ENCODE measurements at places on chromosomes 12 and 14.

DNA sequence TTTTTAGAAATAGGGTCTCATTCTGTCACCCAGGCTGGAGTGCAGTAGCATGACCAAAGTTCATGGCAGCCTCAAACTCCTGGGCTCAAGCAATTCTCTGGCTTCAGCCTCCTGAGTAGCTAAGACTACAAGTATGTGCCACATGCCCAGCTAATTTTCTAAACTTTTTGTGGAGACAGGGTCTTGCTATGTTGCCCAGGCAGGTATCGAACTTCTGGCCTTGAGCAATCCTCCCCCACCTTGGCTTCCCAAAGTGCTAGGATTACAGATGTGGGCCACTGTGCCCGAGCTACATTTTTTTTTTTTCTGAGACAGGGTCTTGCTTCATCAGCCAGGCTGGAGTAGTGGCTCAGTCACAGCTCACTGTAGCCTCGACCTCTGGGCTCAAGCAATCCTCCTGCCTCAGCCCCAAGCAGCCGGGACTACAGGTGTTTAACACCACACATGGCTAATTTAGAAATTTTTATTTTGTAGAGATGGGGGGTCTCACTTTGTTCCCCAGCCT lies 7.1 kb downstream of the PPP4R3A start:
- no peak for DNase-seq

DNA sequence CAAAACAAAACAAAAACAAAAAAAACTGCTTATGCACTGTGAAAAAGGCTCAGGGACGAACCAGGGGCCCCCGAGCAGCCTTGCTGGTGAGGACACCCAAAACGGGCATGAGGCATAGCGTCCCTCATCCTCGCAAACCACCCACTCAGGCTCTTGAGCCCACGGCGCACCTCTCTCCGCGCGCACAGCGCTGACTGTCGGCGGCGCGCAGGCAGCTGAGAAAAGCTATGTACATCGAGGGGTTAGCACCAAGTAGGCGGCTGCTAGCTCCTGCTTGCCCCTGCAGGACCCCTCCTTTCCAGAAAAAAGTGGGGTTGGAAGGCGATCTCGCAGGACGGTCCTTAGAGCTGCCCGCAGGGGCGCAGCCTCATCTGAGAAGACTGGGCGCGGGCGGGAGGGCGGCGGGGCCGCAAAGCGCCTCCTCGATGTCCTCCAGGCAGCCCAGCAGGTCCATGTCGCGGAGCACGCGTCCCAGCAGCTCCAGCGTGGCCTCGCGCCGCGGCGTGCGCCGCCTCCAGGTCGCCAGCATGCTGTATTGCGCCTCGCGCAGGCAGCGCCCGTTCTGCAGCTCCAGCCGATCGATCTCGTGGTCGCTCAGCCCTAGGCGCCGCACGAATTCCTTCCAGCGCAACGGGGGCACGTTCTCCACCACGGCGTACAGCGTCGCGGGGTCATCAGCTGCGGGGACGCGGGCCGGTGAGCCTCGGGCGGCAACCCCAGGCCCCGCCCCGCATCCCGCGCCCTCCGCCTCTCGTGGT lies 12.8 kb downstream of the TNFRSF1A start:
- no peak for DNase-seq

GRCh38 chr12:11697670-11698387 lies 48.4 kb downstream of the ETV6 start:
- no peak for DNase-seq

DNA sequence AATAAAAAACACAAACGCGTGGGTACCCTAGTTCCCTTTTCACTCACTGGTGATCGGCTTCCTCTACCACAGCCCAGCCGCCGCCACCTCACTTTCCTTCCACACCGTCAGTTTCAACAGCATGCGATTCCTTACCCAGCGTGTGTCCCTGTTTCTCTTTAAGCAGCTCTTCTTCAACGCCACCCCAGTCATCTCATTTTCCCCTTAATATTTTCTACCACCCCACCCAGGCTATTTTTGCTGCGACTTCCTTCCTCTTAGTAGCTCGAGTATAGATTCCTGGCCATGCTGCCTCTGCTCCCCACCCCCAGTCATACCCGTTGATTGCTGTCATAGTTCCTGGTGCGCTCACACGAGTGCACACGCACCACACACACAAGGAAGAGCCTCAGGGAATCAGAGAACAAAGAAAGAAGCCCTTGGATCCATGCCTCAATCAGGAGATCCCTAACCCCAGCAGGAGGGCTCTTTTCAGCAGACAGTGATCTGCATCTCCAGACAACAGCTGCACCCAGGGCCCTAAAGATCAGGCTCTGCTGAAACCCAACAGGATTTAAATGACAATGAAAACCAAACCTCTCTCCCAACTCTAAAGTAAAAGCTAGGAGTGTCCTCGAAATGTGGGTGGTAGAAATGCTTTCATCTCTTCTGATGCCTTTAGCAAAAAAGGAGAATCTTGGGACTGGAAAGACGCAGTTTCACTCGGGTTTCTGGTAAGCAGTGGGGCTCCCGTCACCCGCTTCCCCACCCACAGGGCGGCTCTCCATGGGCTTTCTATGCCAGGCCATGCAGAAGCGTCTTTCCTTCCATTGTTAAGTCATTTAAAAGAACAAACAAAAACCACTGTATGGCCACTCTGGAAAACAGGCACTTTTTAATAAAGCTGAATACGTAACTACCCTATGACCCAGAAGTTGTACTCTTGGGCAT lies 23.8 kb downstream of the VPS37B start:
- no peak for DNase-seq

DNA sequence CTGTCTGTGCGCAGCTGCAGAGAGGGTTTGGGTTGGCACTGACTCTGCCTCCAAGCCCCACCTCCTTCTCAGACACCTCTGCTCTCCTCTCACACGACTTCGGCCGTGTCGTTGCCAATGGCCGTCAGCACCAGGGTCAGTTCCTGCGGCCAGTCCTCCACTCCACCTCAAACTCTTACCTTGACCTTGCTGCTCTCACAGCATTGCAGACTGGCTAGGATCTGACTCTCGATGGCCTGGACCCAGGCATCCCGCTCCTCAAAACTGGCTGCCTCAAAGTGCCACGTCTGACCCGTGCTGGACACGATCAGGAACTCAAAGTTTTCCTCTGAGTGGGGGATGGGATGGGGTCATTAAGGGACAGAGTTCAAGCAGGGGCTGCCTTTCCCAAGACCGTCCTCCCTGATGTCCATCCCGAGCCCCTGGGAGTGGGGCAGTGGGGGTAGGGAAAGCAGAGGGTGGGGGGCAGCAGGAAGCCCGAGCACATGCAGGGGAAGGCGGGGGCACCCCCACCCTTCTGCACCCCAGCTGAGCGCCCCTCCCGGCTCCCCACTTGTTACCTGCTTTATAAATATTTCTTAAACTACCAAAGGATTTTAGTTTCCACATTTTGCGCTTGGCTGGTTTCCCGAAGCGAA lies 10.7 kb downstream of the AGAP2 start:
- DNase-seq, result no peak

- no peak for DNase-seq
These were observed 12.9 kb downstream of the GNG2 start for GRCh38 chr14:51873221-51873893.

DNA sequence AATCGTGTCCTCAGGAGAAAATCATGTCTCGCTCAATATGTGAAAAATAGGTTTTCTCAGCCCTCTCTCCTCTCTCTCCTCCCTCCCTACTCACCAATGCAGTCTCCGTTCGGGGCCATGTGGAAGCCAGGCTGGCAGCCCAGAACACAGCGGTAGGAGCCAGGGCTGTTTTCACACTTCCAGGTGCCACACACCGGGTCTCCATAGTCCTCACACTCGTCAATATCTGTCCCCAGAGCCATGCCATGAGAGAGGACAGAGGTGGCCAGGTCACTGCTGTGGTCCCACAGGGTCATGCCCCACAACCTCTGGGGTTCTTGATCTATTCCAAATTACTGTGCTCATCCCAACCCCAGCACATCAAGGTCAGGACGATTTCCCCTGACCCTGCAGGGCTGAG lies 13.5 kb downstream of the ISCA2 start:
- DNase-seq, result no peak

DNA sequence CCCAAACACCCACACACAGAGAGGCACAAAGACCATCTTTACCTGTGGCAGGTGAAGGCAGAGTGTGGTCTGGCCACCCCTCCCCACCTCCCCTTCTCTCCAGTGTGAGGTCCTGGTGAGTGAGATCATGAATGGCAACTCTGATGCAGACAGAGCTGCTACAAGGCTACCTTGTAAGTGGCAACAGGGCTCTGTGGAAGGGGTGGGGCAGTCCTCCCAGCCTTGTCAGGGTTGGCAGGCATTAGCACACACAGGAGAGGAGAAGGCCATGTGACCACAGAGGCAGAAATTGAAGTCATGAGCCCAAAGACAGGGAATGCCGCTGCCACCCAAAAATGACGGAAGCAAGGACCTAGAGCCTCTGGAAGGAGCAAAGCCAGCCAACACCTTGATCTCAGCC lies 30.7 kb downstream of the VWF start:
- no peak for DNase-seq

- no peak for DNase-seq
These were observed 1.7 kb downstream of the TUBA1B start for GRCh38 chr12:49129332-49130150.

GRCh38 chr12:34396861-34397590 lies 374.7 kb downstream of the ALG10 start:
- DNase-seq, result no peak

- no peak for DNase-seq
These were observed 47.8 kb upstream of the ETV6 start for GRCh38 chr12:11601647-11602046.

DNA sequence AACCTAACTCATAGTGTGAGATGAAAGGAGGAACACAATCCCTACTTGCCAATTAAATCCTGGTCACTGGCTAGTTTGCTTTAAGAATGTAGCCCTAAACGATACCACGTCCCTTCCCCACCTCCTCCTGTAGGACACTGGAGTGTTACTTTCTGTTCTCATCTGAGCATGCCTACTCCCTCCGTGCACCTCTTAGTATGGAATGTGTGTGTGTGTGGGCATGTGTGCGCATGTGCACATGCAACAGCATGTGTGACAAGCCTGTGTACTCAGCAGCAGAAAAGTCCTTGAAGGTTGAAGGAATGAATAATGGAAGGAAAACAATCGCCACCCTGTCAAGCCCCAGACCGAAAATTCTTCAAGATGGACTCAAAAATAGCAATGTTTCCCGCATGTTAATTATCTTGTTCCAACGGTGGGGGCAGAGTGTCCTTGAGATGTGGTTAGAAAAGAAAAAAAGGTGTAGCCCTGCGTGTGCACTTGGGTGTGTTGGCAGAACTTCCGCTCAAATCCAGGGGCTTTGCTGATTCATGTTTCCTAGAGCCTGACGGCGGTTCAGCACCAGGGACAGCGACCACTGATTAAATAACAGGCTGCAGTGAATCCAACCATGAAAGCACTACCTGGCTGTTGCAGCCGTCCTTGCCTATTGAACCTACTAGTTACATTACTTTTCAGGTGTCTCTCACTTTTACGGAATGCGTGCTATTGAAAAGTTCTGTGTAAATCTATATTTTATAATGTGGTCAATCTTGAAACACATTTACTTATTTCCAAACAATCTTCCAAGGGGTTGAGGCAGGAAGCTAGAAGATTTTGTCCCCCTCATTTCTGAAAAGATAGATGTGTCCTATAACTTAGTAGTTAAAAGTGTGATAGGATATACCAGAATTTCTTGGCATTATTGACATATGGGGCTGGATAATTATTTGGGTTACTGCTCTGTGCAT lies 79.8 kb downstream of the SRRM4 start:
- no peak for DNase-seq

DNA sequence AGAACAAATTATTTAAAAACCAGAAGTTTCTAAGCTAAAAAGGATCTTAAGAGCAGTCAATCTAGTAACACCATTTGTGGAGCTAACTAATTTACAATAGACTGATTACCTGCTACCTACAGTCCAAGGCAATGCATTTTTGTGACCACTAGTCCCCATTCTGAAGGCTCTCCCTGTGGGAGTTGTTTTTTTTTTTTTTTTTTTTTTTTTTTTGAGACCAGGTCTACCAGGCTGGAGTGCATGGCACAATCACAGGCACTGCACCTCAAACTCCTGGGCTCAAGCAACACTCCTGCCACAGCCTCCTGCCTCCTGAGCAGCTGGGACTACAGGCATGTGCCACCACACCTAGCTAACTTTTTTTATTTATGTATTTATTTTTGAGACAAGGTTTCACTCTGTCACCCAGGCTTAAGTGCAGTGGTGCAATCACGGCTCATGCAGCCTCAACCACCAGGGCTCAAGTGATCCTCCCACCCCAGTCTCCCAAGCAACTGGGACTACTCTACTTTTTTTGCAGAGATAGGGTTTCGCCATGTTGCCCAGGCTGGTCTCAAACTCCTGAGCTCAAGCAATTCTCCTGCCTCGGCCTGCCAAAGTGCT lies 3.9 kb downstream of the GNPTAB start:
- DNase-seq, result no peak

DNA sequence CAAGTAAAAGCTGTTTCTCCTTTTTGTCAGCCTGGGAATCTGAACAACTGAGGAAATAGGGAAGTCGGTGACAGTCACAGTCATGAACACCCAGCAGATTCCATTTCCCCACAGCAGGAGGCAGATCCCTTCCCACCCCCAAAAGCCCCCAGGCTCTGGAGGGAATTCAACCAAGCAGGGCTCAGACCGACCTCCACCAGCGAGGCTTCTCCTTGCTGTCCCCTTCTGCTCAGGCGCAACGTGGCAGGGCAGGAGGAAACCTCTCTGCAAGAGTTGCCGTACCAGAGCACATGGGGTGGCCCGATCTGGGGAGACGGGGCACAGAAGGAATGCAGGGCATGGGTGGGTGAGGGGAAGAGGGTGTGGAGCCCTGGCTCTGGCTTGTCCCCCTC lies 319 bp downstream of the GALNT6 start:
- no peak for DNase-seq

- no peak for DNase-seq
These were observed 502.3 kb downstream of the TMEM132D start for GRCh38 chr12:129401572-129401971.

GRCh38 chr12:132672678-132673077 lies 14.5 kb downstream of the POLE start:
- DNase-seq, result no peak

DNA sequence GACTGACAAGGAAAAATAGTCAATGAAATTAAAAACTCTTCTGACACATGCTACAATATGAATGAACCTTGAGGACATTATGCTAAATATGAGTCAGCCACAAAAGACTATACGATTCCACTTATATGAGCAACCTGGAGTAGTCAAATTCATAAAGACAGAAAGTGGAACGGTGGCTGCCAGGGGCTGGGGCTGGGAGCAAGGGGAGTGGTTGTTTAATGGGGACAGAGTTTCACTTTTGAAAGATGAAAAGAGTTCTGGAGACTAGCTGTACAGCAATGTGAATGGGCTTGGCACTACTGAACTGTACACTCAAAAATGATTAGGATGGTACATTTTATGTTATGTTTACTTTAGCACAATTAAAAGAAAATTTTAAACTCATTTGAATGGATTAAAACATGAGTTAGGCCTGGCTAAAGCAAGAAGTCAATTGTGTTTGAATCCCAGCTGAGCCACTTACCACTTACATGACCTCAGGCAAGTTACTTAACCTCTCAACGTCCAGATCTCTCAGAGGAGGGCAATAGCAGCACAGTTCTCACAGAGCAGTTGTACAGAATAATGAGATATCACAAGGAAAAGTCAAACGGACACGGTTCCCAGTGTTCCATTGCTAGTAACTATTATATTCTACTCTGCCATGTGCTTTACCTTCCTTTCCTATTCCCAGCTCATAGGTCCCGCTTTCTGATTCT lies 102.5 kb downstream of the SPTSSA start:
- no peak for DNase-seq

Measured in Panc1 (cell line).